NCI-H1417 (cell line): ENCODE measurements at places on chromosomes 12 and 14.

DNA sequence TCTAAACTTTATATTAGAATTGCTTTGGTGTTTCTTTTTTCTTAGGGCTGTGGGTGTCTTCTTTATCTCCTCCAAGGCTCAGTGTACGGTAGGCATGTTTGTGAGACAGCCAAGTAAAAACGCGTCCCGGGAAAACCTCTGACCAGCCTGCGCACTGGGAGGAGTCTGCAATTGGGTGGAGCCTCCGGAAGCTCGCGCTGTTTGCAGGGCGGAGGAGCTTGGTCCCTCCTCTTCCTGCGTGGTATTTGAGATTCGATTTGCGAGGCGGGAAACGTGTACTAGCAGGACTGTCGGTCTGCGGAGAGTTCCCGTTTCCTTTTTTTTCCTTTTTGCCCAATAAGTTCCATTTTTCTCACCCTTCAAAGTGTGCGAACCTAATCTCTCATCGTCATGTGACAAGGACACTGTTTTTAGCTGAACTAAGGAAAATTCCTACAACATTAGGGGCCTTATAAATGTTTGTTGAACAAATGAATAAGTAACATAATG, 182.1 kb upstream of the OTX2 start:
- DNase-seq: no peak

DNA sequence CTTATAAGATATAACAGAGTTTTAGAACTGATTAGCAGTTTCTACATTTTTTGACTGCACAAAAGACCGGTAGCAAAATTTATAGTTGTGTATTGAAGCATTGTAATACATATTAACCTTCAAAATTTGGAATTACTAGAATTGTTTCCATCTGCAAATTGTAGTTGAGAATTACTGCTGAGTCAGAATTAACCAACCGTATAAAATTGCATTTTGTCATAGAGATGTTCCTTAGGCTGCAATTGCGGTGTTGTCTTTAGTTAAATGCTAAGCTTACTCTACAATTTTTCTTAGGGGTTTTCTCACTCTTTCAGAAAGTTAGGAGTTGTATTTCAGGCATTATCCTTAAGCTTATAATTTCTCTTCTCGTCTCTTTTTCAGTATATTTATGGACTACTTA, 132.2 kb downstream of the PLEKHA5 start:
- no peak for DNase-seq

GRCh38 chr12:124814741-124815613, 48.7 kb downstream of the SCARB1 start:
- no peak for DNase-seq

DNA sequence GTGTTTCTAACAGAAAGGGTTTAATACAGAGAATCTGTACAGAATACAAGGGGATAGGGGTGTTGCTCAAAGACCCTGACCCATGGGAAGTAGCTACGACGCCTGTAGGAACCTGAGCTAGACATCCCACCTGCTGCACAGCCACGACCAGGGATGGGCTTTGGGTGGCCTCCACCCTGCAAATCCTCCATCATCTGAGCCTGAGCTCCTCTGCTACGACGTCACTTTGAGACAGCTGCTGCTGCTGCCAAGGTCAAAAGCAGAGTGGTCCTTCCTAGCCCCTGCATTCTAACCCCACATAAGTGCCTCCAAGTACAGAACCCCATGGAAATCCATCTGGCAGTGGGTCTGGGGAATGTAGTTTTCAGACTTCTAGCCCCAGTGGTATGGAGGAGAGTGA, 43.8 kb downstream of the JAG2 start:
- DNase-seq: no peak

DNA sequence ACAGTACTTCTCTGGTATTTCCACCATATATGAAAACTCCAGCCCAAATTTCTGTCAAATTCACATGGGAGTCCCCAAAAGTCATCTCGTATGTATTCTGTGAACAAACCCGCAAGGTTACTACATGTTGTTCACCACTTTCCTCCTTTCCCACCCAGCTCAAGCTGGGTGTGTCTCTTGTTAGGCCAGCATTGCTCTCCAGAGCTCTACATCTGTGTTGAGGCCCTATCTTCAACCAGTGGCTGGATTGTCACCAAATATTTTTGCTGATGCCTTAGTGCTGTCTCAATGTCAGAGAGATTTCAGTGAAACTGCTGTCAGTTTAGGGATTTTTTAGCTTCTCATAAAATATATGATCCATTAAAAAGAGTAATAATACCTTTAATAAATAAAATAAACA, 230.9 kb downstream of the BTG1 start:
- no peak for DNase-seq

- DNase-seq: no peak
These were observed 18.9 kb upstream of the KLRG1 start for GRCh38 chr12:8970432-8970831.

DNA sequence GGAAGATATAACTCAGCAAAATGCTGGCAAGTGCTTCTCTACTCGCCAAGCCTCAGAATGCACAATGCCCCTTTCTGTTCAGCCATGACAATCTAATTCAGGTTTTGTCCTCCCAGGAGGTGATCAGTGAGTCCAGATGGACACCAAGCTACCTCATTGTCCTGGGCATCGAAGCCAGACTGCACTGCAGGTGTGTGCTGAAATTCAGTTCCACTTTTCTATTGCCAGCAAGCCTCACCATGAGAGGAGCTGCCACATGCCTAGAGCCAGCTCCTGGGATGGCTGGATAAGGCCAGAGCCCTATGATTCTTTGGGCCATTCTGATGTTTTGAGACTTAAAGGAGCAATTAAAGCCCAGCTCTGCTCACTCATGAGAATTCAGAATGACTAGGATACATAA, 186.7 kb downstream of the GRIN2B start:
- no peak for DNase-seq

GRCh38 chr14:91258011-91258618, 13.6 kb upstream of the GPR68 start:
- DNase-seq: no peak

DNA sequence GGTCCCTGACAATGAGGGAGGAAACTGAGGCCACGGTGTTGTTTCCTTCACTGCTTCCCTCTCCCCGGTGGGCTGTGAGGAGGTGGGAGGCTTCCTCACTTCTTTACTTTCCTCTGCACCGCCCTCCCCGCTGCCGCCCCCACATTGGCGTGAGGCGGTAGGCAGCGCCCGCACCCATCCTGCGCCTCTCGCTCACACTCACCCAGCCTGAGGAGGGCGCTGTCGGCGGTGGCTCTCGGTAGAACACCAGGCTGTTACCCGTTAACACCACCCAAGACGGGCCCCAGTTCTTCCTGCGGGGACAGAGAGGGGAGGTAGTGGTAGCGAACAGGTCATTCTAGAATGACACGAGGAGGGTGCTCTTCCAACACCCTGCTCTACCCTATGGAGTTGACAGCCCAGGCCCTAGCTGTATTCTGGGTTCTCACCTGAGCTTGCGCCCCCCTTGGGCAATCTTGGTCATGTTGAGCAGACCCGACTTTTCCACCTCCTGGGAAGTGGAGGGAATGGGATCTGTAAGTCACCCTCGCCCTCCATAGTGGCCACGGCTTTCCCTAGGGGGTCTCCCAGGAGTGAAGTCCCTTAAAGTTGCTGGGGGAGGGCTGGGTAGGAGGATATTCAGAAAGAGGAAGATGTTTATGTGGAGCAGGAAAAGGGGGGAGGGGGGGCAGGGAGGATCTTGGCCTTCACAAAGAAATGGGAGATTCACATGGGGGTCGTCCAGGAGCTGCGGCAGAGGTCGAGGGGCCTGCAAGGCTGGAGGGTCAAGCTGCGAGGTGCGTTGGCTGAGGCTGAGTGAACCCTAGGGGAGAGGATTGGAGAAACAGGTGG, 3.3 kb downstream of the ARHGAP9 start:
- DNase-seq: peak; percentile 54

DNA sequence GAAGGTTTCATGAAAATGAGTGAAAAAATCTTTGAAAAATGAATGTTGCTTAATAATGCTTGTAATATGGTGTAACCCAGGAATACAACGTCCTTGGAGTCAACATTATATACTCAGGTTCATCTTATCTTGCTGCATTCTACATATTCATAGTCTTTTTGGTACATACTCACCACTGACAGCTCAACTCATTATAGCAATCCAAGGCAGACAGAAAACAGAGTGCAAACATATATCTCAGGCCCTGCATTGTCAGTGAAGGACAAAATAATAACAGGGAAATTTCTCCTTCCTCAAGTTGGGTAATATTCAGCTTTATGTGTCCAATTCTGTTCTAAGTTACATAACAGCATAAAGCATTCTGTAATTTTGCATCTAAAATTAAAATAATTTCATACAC, 1353.0 kb upstream of the SEL1L start:
- DNase-seq: no peak

DNA sequence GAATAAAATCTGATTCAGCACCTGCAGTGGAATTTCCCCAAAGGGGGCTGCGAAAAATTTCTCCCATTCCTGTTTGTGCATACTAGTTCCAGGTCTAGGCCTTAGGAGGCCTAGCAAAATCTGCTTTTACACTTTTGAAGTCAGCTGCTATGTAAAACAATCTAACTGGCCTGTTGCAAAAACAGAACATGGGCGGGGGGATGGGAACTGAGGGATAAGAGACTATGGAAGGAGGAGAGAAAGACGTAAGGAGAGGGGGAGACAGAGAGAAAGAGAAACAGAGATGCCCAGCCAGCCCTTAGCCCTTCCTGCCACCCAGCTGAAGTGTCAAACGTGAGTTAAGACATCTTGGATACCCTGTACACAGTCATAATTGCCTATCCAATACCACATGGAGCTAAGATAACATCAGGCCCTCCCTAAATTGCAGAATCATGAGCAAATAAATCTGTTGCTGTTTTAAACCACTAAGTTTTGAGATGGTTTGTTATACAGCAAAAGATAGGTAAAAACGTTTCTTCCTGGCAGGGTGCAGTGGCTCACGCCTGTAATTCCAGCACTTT, 45.6 kb downstream of the SPTLC2 start:
- no peak for DNase-seq

DNA sequence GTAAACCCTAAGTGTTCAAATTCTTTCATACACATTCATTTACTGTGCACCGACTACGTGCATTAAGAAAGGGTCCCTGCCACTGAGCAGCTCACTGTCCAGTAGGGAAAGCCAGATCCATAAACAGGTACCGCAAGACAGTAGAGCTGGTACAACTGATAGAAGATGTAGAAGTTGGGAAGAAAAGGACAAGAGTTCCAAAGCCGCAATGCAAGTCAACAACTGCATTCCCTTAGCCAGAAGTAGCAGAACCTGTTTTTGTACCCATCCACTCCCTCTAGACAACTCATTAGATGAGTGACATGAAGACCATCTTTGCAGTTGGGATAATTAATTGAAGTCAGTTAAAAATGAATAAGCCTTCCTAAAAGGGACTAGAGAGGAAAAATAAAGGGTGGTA, 1.3 kb downstream of the SENP1 start:
- no peak for DNase-seq

GRCh38 chr14:39175445-39176262, 600 bp downstream of the PNN start:
- DNase-seq: peak; percentile 89

DNA sequence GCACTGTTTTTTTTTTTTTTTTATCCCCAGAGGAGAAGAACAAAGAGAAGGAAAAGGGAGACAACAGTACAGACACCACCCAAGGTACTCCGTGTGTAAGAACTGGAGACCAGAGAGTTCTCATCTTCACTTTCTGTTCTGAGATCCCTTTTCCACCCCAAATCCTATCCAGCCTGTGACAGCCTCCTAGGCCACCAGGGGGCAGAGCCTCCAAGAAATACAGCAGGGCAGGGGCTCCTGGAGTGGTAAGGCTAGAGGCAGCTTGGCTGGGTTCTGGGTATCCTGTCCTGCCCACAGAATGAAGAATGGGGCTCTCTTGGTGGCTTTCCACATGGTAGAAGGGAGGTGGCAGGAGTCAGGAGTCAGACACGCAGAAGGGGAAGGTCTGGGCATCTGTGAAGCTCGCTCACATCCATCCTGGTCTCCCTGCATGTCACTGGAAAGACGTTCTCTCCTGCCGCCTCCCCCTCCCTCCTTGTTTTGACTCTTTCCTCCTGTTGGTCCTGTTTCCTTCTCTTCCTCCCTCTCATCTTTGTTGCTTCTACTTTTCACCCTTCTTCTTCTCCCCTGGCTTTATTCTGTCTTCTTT, 12.0 kb downstream of the CLSTN3 start:
- DNase-seq: peak; percentile 19
